ENCODE measurements at places on chromosomes 7 and 10. TPM values are rescaled to one million over a fixed set of nuclear protein-coding genes. Genes with fewer than 3 reads are reported as not detected.

IFIT1 gene
- polyA plus RNA-seq = 18.4 TPM

GRID2IP gene
- 0.60 TPM for polyA plus RNA-seq

NRAP gene
- not detected for polyA plus RNA-seq

VSTM2A gene
- polyA plus RNA-seq = 2.7 TPM

ELN gene
- 91.3 TPM for polyA plus RNA-seq

GIMAP1 gene
- 3.4 TPM for polyA plus RNA-seq

HPSE2 gene
- 1.9 TPM for polyA plus RNA-seq

PLPP4 gene
- polyA plus RNA-seq = 6.7 TPM

WNT8B gene
- 0.64 TPM for polyA plus RNA-seq

NXPH1 gene
- 0.23 TPM for polyA plus RNA-seq

ZNF853 gene
- polyA plus RNA-seq = 18.5 TPM

DNA2 gene
- polyA plus RNA-seq = 12.2 TPM

SPDYE1 gene
- 0.53 TPM for polyA plus RNA-seq

CTNNA3 gene
- 3.8 TPM for polyA plus RNA-seq

DIP2C gene
- 22.4 TPM for polyA plus RNA-seq

IGF2BP3 gene
- 66.6 TPM for polyA plus RNA-seq

SFTPD gene
- polyA plus RNA-seq = 0.91 TPM

REEP3 gene
- polyA plus RNA-seq = 33.3 TPM

NME8 gene
- polyA plus RNA-seq = not detected

NANOS1 gene
- 3.4 TPM for polyA plus RNA-seq

KLHL7 gene
- 43.6 TPM for polyA plus RNA-seq

CALML3 gene
- not detected for polyA plus RNA-seq

TCAF2 gene
- polyA plus RNA-seq = 3.1 TPM

LIPJ gene
- polyA plus RNA-seq = 0.11 TPM

ABCB1 gene
- polyA plus RNA-seq = 19.2 TPM

NCF1 gene
- polyA plus RNA-seq = 0.84 TPM

CACNA2D1 gene
- polyA plus RNA-seq = 27.2 TPM

PFKFB3 gene
- 28.9 TPM for polyA plus RNA-seq

SORCS1 gene
- 7.5 TPM for polyA plus RNA-seq

GTF2IRD1 gene
- polyA plus RNA-seq = 51.5 TPM

SPDYE6 gene
- 1.2 TPM for polyA plus RNA-seq

RAMP3 gene
- 16.4 TPM for polyA plus RNA-seq

GNG11 gene
- 37.0 TPM for polyA plus RNA-seq

MYPN gene
- 0.05 TPM for polyA plus RNA-seq

ABCA13 gene
- 1.0 TPM for polyA plus RNA-seq

GDF10 gene
- 2.9 TPM for polyA plus RNA-seq

DPYSL4 gene
- 22.5 TPM for polyA plus RNA-seq

HIBADH gene
- polyA plus RNA-seq = 103 TPM

MYL10 gene
- 0.32 TPM for polyA plus RNA-seq

MET gene
- 40.9 TPM for polyA plus RNA-seq

LIPM gene
- polyA plus RNA-seq = 0.23 TPM

ZNF503 gene
- 94.6 TPM for polyA plus RNA-seq

ZNF789 gene
- 24.2 TPM for polyA plus RNA-seq

POM121C gene
- polyA plus RNA-seq = 55.7 TPM

NYAP1 gene
- 2.9 TPM for polyA plus RNA-seq
